NCI-H1930 (cell line): ENCODE measurements at places on chromosomes 3 and 15.

DNA sequence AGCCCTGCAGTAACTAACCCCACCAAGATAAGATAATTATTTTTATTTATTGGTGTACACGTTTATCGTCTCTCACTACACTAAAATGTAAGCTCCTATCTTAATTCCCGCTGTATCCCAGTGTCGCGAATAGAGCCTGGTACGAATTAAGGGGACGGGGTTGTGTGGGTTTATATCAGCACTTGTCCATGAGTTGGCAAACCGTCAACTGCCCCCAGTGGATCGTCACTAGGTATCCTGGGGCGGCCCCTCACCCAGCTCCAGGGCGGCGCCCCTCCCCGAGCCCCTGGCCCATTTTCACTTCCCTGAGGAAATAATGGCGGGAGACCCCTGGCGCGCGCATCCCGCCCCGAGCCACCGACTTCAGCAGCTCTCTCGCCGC lies 465 bp downstream of the RUVBL1 start:
- DNase-seq: no peak

- no peak for DNase-seq
Measured at GRCh38 chr15:38406436-38406835, 47.5 kb upstream of the FAM98B start.

GRCh38 chr15:40106203-40107161 lies 2.2 kb downstream of the BMF start:
- DNase-seq: no peak

DNA sequence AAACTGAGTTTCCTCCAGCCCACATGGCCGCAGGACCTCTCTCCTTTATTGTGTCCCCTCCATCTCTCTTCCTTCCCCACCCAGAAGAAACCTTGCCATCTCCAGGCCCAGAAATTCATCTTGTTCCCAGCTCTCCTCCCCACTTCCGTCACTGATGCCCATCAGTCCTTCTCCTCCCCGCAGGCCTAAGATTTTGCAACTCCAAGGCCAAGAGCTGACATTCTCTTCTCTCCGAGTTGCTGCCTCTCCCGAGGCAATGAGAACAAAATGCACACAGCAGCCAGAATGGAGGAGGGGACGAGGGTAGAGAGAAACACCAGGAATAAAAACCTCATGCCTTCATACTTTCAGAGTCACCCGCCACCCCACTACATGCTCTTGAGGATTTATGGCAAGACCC lies 526.5 kb upstream of the PROK2 start:
- DNase-seq: no peak

GRCh38 chr3:189502676-189503257 lies 128.4 kb upstream of the TP63 start:
- DNase-seq: no peak

GRCh38 chr15:28726102-28726501 lies 13.9 kb upstream of the GOLGA8M start:
- DNase-seq: no peak

DNA sequence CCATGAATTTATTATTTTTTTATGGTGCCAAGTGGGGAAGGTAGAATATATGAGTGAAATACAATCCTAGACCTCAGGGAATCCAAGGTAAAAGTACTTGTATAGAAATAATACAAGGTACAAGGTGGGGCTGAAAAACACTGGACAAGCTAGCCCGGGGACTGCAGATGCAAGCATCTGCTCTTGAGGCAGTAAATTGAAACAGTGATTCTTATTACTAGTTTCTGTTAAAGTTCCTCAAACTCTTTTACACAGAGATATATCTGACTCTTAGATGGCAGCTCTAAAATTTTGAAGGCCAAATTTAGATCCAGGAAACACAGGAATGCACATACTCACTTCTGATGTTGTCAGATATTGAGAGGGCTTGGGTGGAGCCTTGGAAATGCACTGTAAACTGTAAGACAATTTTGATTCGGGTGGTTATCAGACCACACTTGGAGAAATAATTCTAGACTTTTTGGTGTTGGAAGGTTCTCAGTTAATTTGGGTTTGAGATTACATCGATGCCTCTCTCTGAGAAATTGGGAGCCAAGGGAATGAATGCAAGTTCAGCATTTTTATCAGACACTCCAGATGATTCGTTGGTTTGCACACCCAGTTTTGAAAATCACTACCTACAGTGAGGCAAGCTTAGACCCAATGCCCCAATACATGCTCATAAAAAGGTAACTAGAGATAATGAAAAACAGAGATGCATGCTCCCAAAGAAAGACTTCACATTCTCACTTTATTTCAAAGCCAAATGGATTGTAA lies 7.3 kb downstream of the TP63 start:
- DNase-seq: no peak

DNA sequence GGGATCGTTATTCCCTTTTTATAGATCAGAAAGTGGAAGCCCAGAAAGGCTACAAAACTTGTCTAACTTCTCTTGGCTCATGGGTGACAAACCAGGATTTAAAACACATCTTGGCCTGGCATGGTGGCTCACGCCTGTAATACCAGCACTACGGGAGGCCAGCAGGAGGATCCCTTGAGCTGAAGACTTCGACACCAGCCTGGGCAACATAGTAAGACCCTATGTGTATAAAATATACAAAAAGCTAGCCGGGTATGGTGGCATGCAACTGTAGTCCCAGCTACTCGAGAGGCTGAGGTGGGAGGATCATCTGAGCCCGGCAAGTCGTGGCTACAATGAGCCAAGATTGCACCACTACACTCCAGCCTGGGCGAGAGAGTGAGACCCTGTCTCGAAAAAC lies 479.1 kb downstream of the MAGI1 start:
- no peak for DNase-seq

DNA sequence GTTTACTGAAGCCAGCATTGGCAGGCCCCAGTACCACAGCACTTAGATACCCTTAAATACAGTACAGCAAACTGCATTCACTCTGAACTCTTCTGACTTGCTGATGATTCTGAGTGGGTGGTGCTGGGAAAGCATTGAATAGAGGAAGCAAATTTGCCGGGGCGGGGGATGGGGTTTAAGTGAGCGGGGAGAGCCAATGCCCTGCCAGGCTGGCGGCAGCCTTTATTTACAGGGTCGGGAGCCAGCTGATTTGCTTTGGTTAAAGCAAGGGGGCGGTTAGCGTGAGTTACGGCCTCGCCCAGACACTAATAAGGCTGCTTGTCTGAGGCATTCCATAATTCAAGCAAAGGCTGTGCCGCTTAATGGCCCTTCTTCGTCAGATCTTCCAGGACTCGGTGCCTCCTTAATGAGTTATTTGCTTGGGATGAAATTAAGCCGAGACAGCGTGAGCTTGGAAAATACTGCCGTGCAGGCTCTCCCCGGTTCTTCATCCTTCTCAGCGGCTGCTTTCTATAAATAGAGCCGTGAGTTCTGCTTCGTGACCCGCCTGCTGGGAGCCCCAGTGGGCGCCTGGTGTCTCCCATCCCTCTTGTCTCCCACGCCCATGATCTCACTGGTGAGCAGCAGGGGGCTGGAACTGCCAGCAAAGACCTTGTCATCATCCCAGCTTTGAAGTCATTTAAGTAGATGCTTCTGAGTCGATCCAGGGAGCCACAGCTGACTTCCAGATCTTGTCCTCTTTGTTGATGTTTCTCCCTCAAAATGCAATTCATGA lies 25.8 kb downstream of the SPSB4 start:
- no peak for DNase-seq

- DNase-seq: no peak
Measured at GRCh38 chr3:6732807-6733206, 128.1 kb upstream of the GRM7 start.

DNA sequence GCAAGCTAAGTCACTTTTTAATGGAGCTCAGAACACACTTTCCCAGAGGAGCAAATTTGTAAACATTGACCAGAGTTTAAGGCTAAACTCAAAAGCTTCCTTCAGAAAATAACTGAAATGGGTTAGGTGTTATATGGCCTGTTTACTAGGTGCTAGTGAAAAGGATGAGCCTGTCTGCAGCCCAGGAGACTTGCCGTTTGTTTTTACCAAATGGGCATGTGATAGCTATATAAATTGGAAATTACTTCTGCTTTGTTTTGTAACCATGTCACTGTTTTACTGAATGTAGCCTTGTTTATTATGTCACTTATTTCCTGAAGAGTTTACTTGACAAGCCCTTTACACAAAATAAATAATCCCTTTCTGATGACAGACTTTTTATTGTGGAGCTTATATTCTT lies 109.4 kb upstream of the THSD4 start:
- DNase-seq: no peak

GRCh38 chr3:190122198-190122771 lies 1.6 kb upstream of the P3H2 start:
- no peak for DNase-seq

DNA sequence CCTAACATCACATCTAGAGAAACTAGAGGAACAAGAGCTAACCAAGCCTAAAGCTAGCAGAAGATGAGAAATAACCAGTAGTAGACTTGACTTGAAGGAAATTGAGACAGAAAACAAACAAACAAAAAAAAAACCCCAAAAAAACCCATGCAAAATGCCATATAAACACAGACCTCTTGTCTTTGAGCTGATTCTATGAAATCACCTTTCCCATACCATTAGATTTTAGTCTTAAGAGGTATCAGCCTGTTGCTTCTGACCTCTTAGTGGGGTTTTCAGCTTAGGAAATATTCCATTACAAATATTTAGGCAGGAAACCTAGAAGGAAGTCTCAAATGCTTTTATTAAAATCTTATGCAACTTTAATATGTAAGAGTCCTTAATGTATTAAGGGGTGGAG lies 23.9 kb upstream of the ST3GAL6 start:
- no peak for DNase-seq

DNA sequence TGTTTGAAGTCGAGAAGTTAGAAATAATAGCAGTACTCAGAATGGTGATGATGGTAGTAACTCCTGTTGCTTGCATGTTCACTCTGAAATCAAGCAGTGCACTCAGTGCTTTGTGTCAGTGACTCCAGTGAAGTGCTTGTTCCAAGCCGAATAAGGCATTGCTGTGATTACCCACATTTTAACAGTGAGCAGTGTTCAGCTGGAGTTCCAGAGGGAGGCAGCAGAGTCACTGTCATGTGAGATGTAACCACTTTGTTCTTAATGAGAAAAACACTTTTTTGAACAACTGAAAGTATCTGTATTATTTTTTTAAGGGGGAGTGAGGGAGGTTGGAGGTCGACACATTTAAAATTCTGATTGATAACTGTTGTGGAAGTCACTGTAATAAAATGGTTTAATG lies 3.7 kb downstream of the MDFIC2 start:
- peak; percentile 2 for DNase-seq

GRCh38 chr3:97983933-97984491 lies 11.8 kb upstream of the RIOX2 start:
- DNase-seq: no peak

GRCh38 chr15:51699373-51699772 lies 18.1 kb downstream of the SCG3 start:
- no peak for DNase-seq

GRCh38 chr3:183508821-183509220 lies 46.7 kb downstream of the KLHL6 start:
- DNase-seq: no peak

DNA sequence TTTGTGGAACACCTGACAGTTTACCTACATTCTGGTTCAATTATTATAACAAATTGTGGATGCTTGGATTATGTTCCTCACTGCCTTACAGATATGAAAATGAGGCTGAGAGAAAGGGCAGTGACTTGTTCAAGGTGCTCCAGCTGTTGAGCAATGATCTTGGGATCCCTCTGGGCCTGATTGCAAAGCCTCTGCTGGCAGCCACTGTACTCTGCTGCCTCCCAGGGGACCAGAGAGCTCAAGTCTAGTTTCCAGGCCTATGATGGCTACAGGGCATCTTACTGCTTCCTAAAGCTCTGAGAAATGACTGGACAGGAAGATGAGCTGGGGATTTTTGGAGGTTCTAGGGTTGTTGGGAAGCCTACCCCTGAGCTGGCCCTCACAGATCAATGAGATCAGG lies 2.3 kb upstream of the SHC4 start:
- DNase-seq: no peak

DNA sequence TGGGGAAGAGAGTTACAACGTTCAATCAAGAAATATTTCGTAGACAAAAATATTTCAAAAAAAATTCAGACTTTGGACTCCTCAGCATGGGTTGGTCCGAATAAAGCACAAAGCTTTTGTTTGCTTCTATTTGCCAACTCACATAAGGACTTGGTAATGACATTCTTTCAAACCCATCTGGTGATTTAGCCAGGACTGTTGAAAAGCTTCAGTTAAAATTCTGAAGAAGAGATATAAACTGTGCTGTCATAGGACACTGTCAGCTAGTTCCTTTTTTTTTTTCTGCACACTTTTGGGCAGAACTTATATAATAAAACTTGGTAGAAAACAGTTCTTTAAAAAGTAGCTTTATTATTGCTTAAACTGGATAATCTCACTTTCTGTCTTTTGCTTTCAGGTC lies 660.8 kb upstream of the SGO1 start:
- no peak for DNase-seq

GRCh38 chr3:127964053-127964452 lies 49.0 kb downstream of the KBTBD12 start:
- DNase-seq: no peak

DNA sequence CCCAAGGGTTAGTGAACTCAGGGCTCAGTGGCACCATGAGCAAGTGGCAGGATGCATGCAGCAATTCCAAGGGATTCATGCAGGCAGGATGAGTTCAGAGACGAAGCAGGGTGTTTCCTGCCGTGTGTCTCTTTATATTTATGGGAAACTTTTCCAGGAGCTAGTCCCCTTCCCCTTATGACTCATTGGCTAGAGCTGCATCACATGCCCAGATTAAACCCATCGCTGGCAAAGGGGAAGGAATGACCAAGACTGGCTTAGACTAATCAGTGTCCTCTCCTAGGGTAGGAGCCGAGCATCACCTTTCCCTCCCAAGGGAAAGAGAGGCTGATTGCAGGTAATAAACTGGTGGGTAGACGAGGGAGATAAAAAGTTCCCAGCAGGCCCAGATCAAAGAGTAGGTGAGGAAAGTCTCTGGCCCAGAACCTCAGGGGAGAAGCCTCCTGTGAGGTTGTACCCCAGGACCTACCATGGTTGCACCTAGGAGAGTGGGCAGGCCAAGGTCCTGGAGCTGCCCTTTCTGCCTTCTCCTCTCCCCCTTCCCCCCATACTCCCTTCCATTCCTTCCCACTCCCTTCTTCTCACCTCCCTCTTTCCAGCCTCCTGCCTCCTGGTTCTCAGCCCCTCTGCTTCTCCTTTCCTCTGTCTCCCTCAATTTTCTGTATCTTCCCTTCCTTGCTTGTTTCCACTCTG lies 67.8 kb upstream of the ITGA11 start:
- no peak for DNase-seq

- DNase-seq: no peak
Measured at GRCh38 chr3:95351158-95351557, 1288.3 kb downstream of the NSUN3 start.

DNA sequence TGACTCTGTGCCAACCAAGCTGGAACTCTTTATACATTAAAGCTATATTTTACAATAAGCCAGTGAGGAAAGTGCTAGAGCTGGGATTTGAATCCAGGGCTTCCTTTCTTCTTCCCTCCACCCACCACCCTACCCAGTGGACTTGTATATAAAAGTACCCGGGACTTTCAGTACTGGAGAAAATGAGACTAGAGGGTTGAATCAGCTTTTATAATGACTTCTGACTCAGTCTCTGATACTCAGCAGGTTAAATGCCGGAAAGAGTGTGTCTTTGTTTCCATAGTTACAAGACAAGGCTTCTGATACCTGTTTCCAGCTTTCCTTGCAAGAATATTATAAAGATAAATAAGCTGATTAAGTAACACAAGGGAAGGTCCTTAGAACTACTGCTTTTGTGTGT lies 80.9 kb downstream of the FRMD4B start:
- no peak for DNase-seq
